ENCODE measurements at places on chromosomes 13 and 19.

DNA sequence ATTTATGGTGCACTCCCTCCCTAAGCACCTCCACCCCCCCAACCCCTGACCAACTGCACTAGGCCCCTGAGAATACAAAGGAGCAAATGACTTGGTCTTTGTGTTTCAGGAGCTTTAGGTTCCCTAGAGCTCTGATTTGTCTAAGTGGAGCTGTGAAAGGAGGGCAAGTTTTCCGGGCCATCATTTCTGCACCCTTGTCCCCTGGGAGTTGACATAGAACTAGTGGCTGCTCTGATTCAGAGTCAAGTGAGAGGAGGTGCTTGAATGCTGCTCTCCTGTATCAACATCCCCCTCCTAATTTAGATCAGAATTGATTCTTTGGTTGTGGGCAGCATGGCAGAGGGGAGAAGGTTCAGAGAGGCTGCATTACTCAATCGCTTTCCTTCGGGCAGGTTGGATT is 391.6 kb downstream of the KCNRG start:
- no peak for DNase-seq

GRCh38 chr13:25371875-25372283 is at the start of gene ATP8A2:
ATP8A2 (plus strand) TSS chr13:25371974; CDS start chr13:25372213, 239 bp downstream.
- no peak for DNase-seq

GRCh38 chr19:49585023-49585422 is 3.9 kb downstream of the PRRG2 start:
- no peak for DNase-seq

- no peak for DNase-seq
These were observed 120.7 kb upstream of the VSTM2B start for GRCh38 chr19:29404951-29405727.

GRCh38 chr19:11304936-11305335 is 9.0 kb downstream of the TSPAN16 start:
- DNase-seq = no peak

GRCh38 chr13:73275163-73275562 is 216.4 kb downstream of the KLF5 start:
- DNase-seq = no peak
